ENCODE measurements at places on chromosomes 1 and 21.

GRCh38 chr1:45299981-45300668, 26.6 kb upstream of the HPDL start:
- DNase-seq, result peak; percentile 85

GRCh38 chr1:199029855-199030254, 391.0 kb downstream of the PTPRC start:
- DNase-seq, result no peak

- DNase-seq, result no peak
Measured at GRCh38 chr1:25875154-25875855, at the start of gene PAQR7. Gene PAQR7, minus strand, starts transcription at chr1:25875708. Its CDS starts 11,869 bp downstream, at chr1:25863839.

DNA sequence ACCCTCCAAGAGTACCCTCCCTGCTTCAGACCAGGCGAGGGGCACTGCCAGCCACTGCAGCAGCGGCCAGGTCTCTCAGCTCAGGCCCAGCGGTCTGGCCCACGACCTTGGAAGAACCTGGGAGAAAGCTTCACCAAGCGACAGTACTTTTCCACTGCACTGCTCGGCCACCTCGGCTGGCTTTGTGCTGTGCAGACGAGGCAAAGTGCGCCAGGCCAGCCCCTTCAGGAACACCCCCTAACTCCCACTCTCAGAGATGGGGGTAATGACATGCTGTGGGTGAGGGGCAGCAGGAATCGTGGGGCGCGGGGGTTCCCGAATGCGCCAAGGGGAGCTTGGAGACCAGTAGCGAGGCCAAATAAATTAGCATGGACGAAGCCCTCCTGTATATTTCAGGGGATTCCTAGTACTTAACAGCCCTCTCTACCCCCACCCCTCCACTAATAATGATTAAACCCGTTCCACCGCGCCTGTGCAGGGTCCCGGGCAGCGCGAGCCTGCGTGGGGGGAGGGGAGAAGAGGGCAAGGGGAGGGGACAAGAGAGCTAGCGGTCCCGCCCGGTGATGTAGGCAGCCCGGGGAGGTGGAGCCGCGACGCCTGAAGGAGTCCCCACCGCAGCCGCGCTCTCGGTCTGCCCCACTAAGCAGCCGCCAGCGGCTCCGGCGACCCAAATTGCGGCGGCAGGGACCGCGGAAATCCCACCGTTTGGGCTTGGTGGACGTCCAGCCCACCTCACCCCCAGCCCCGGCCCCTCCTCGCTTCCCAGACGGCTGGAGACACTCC, at the start of gene FAM43B:
Gene FAM43B (plus strand): TSS at position 629 of the 783 bp plus-strand sequence. CDS start 401 bp downstream, outside the sequence.
- DNase-seq, result peak; percentile 69

DNA sequence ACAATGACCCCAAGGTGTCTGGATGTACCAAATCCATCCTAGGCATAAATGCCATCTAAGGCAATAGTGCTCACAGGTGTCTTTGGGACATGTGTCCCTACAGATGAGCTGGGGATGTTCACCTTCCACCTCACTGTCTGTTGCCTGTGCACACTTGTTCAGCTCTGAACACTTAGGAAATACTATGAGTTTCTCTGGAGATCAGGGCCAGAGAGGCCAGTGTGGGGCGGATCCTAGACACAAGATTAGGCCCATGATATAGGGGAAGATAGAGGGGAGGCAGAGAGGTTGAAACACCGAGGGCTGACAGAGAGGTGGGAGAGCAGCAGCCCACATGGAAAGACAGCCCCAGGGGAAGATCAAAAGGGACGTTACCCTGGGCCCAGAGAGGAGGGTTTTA, 25.6 kb downstream of the C1orf116 start:
- no peak for DNase-seq

GRCh38 chr1:86905875-86906274, 8.1 kb downstream of the SELENOF start:
- no peak for DNase-seq

DNA sequence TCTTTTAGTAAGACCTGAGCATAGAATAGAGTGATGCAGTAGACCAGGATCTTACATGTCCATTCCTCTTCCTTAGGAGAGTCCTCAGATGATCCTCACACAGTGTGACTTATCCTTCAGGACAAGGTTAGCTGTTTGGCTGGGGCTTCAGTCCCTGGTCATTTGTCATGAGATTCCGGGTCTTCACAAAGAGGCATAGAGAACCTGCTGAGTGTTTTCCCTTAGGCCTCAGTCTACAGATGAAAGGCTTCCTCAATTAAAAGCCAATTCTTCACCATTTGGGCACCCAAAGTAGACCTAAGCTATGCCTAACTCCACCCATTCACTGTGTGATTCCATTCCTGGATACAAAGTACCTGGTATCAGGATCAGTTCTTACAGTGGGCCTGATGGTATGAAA, 329.8 kb upstream of the RUNX1 start:
- no peak for DNase-seq

- peak; percentile 39 for DNase-seq
Measured at GRCh38 chr1:3491291-3492246, 37.1 kb downstream of the ARHGEF16 start.

DNA sequence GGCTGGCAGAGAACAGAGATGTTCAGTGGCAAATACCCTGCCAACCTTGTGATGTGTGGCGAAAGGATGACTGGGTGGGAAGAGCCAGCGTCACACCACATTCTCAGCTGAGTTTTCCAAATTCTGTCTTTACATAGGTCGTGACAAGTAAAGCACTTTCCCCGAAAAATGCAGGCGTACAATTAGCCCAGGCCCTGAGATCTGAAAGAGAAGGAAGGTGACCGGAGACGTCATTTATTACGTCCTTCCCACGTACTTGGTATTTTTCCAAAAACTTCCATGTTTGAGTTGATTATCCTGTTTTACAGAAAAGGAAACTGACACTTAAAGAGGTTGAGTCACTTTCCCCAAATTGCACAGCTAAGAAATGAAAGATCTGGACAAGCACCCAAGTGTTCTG, 413.3 kb downstream of the PRDM2 start:
- no peak for DNase-seq

DNA sequence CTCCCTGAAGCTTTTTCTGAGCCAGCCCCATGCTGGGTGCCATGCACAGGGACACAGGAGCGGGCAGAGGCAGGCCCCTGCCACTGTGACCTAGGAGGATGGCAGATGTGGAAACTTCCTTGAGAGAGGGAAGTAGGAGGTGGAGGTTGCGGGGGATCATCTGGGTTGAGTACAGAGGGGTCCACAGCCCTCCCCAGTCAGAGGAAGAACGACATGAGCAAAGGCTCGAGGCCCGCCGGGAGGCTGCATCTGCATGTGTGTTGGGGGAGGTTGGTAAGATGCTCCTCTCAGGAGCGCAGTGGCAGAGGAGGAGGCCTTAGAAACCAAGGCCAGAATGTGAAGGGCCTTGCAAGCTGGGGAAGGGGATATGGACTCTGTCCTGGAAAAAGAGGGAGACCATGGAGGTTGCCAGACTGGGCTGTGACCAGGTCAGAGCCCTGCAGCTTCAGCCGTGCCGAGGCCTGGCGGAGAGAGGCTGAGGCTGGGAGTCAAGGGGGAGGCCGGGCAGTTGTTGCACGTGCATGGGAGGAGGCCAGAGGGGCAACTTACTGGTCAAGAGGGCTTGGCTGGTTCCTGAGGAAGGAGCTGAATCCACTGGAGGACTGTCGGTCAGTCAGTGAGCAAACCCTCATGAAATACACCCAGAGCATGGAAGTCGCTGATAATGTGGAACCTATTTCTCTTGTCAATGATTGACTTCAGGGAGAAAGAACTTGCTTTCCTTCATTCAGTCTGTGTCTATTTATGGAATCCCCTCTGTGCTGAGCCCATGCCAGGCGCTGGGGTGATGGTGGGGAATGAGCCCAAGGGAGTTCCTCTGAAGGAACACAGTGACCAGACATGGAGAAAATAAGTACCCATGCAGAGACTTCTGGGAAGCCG, 31.7 kb downstream of the A3GALT2 start:
- DNase-seq, result no peak

DNA sequence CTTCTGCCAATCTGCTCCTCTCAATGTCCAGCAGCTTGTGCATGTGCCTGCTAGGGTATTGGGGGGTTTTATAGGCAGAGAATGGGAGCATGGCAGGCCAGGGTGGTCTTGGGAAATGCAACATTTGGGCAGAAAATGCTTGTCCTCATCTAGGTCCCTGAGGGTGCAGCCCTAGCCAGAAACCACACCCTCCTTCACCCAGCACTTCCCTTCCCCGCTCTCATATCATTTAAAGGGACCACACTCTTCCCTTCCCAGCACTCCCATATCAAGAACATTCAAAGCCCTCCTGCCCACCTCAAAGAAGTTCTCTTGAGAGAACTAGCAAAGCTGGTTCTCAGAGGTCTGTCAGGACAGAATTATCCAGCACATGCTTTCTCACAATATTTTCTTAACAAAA, 62.1 kb downstream of the HSD3B1 start:
- DNase-seq, result no peak

- no peak for DNase-seq
Measured at GRCh38 chr1:45385302-45385701, 45.1 kb upstream of the MUTYH start.

DNA sequence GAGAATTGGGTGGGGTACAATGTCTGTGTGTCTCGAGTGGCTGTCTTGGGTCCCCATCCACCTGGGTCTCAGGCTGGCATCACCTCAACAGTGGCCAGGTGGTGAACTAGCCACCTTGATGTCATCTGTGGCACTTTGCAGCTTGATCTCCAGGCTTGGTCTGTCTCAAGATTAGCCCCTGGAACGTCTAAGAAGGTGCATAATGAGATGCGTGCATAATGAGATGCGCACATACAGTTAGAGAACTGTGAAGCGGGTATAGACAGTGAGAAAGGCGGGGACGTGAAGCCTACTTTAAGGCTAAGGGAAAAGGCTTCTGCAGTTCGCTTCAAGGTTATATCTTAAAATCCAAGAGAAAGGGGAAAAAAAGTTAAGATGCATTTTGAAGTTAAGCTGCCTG, 98.7 kb downstream of the WDR4 start:
- DNase-seq, result no peak

DNA sequence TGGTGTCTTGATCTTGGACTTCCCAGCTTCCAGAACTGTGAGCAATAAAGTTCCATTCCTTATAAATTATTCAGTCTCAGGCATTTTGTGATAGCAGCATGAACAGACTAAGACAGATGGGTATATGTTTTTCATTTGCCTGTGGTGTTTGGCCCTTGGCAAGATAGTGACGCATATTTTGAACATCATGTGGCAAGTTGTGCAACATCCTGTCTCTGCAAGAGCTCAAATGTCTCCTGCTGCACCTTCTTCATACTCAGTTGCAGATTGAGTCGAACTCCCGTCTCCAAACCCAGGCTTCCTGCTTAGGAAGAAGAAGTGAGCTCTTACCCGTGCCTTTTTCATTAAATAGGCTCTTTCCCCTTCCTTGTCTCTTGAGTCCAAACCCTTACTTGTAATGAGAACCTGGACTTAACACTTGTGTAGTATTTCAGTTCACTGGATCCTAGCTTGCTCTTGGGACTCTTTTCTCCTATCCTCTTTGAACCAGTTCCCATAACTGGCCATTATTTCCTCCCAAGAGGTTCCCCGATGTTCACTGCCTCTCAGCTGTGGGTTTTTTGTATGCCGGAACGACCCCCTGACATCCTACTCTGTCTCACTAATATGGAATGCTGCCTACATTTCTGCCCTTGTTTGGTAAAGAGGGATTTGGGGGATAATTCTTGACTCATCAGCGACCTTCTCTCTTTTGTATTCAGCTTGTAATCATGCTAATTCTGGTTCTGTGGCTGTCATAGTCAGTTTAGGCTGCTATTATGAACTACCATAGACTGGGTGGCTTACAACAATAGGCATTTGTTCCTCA, 125.0 kb upstream of the KCNK2 start:
- DNase-seq, result no peak

GRCh38 chr1:84366786-84367185, 31.5 kb upstream of the DNASE2B start:
- no peak for DNase-seq

GRCh38 chr21:43307677-43308070, 119.3 kb downstream of the SIK1 start:
- no peak for DNase-seq

- no peak for DNase-seq
Measured at GRCh38 chr1:44151808-44152207, 10.4 kb upstream of the KLF18 start.

- DNase-seq, result no peak
Measured at GRCh38 chr1:222443566-222443965, 104.3 kb downstream of the HHIPL2 start.

- no peak for DNase-seq
Measured at GRCh38 chr1:6424619-6425593, at the start of gene ESPN. Gene ESPN, plus strand, starts transcription at chr1:6424776. Its CDS starts 180 bp downstream, at chr1:6424956.

GRCh38 chr1:111570781-111571181, 48.8 kb upstream of the RAP1A start:
- no peak for DNase-seq

GRCh38 chr1:38093569-38094520, 47.3 kb upstream of the POU3F1 start:
- no peak for DNase-seq

DNA sequence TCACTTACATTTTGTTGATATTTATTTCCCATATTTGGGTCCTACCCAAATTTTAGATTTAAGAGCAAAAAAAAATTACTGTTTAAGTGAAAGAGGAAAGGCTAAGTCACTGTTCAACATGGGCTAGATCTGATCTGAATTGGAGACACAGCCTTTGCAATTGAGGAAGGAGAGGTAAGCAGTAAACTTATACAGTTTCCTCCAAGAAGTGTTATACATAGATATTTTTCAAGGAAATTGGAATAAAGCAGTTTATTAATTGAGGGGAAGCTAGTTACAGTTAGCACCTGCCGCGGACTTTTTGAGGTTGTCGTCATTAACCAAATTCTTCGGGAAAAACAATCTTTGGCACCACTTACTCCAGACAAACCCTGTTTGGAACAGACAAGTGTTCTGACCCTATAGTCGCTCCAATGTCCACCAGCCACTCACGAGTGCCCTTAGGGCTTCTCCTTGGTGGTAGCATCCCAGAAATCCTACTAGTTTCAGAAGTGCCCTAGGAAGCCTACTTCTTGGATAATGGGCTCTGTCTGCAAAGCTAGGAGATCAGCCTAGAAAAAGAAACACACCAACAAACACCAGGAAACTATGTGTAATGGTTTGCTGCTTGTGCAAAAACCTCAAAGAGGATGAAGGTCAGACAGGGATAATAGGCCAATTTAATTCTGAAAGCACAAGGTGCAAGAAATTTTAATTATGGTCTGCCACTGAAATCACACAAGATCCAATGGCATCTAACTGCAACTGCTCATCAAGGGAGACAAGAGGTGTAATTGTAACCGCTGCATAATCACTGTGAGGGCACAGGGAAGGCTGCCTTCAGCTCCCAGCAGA, 2.5 kb downstream of the WLS start:
- DNase-seq, result no peak

DNA sequence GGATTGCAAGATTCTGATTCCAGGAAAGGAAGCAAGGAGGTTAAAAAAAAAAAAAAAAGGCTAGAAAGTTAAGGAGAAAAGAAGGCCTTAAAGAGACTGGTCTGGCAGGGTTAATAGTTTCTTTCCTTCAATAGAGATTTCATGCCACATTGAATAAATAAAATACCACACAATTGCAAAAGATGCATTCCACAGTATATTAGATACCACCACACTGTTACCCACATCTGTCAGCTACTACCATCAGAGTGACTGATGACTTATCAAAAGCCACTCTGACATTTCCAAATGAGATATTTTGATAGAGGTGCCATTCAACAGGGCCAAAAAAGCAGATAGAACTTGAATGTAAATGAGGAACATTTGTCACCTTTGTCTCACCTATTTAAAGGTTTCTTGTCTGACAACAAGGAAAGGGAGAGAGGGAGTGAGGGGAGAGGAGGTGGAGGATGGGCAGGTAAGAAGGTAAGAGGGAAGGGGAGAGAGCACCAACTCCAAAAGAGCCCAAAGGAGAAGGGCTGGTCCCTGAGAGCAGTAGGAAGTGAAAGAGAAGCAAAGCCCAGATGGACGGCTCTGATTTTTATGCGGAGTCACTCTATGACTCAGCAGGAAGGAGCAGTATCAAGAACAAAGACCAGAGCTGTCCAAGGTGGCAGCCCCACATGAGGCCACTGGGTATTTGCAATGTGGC, 38.3 kb downstream of the LRRN2 start:
- DNase-seq, result no peak

- DNase-seq, result no peak
Measured at GRCh38 chr1:16615253-16616252, 2.2 kb upstream of the NBPF1 start.

Data from NCI-H1694 treated with DMSO at 0.1 percent for 48 hours (cell line).